H1 (cell line): ENCODE measurements at places on chromosomes 2 and 18. TPM values are rescaled to one million over a fixed set of nuclear protein-coding genes. Genes with fewer than 3 reads are reported as not detected.
A peak's percentile ranks its signal among the peaks of the same experiment; 100 is the strongest.

GRCh38 chr18:42838546-42839145, 276.8 kb downstream of the RIT2 start:
- DNase-seq, result no peak
- H3K4me1 ChIP-seq, result no peaks in the 10 kb centered on the region
- H3K27ac ChIP-seq, result no peak overlapping the region
- H3K27me3 ChIP-seq, result no peaks in the 10 kb centered on the region
- H3K4me3 ChIP-seq, result no peak overlapping the region

DNA sequence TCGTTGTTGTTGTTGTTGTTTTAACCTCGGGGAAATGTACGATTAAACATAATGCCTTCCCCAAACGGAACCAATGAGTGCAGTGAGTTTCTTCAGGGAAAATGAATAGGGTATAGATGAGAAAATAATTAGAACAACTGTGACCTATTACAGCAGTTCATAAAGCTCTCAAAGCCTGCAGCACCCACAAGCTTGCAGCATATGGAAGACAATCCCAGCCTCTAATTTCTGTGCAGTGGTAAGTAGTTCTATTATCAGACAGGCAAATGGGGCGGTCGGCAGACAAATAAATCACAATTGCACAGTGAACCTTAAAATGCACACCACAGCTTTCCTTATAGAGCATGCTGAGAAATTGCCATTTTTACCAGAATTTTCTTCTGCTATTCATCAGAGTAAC, 159.5 kb downstream of the MYT1L start:
- no peak overlapping the region for H3K4me3 ChIP-seq
- no peak for DNase-seq
- peaks cover 7% of the 10 kb centered on the region; the same call in 1 of the 2 replicates for H3K4me1 ChIP-seq
- no peaks in the 10 kb centered on the region for H3K27me3 ChIP-seq
- H3K36me3 ChIP-seq, result no peaks in the 10 kb centered on the region

- H3K27ac ChIP-seq, result no peak overlapping the region
- no peaks in the 10 kb centered on the region for H3K4me1 ChIP-seq
- no peak for DNase-seq
- H3K4me3 ChIP-seq, result no peak overlapping the region
- no peaks in the 10 kb centered on the region for H3K36me3 ChIP-seq
- H3K27me3 ChIP-seq, result no peaks in the 10 kb centered on the region
Observed at GRCh38 chr2:229387866-229388265, 116.8 kb upstream of the PID1 start.

GRCh38 chr2:149125031-149125725, 86.7 kb downstream of the LYPD6B start:
- no peak overlapping the region for H3K27ac ChIP-seq
- no peaks in the 10 kb centered on the region for H3K4me1 ChIP-seq
- H3K4me3 ChIP-seq, result no peak overlapping the region
- no peak for DNase-seq
- no peaks in the 10 kb centered on the region for H3K27me3 ChIP-seq

GRCh38 chr2:163157891-163158496, 319.4 kb upstream of the KCNH7 start:
- H3K36me3 ChIP-seq, result no peaks in the 10 kb centered on the region
- no peak for DNase-seq
- H3K4me3 ChIP-seq, result no peak overlapping the region
- no peaks in the 10 kb centered on the region for H3K27me3 ChIP-seq
- no peak overlapping the region for H3K27ac ChIP-seq

Gene RAMP1
- total RNA-seq, result 0.65 and 2.0 TPM in 2 replicates

DNA sequence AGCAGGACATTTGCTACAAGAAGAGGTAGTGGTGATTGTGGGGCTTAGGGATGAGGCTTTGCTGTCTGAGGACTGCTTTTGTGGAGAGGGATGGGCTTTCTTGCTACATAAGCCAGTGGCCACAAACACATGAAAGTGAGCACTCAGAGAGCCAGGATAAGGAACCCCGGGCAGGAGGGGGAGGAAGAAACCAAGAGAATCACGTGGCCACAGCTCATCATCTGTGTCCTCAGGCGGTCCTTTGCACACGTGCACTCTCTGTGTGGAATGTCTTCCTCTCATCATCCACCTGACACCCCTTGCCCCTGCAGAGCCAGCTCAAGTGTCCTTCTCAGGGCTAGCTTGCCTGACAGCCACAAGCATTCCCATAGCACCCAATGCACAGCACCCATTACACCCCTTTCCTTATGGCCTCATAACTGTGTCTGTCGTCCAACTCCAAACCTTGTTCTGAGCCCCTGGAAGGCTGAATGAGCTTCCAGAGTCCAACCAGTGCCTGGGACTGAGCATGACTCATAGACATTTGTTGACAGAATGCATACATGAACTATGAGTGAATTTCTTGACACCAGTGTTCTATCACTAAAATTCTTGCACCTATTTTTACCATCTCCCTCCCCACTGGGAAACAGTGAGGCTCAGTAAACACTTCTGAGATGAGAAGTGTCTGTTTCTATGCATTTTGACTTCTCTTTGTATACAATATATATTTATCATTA, 398.3 kb downstream of the ALK start:
- no peak overlapping the region for H3K27ac ChIP-seq
- H3K4me3 ChIP-seq, result no peak overlapping the region
- H3K36me3 ChIP-seq, result no peaks in the 10 kb centered on the region
- H3K4me1 ChIP-seq, result no peaks in the 10 kb centered on the region
- H3K27me3 ChIP-seq, result no peaks in the 10 kb centered on the region
- DNase-seq, result no peak

Gene KCNF1
- 0.48 and 0.90 TPM in 2 replicates for total RNA-seq

GRCh38 chr2:221461901-221462300, 110.2 kb downstream of the EPHA4 start:
- H3K36me3 ChIP-seq, result no peaks in the 10 kb centered on the region
- no peak overlapping the region for H3K27ac ChIP-seq
- no peak for DNase-seq
- no peaks in the 10 kb centered on the region; the same call in 1 of the 2 replicates for H3K27me3 ChIP-seq
- no peak overlapping the region for H3K4me3 ChIP-seq

Gene EIPR1
- 26.2 and 26.3 TPM in 2 replicates for total RNA-seq

GRCh38 chr2:151354807-151355206, 2.6 kb upstream of the TNFAIP6 start:
- H3K27ac ChIP-seq, result no peak overlapping the region
- H3K27me3 ChIP-seq, result no peaks in the 10 kb centered on the region
- no peaks in the 10 kb centered on the region for H3K36me3 ChIP-seq
- H3K4me1 ChIP-seq, result 0 out of 2 replicates have a peak, but pooled peaks cover 4% of the 10 kb centered on the region

DNA sequence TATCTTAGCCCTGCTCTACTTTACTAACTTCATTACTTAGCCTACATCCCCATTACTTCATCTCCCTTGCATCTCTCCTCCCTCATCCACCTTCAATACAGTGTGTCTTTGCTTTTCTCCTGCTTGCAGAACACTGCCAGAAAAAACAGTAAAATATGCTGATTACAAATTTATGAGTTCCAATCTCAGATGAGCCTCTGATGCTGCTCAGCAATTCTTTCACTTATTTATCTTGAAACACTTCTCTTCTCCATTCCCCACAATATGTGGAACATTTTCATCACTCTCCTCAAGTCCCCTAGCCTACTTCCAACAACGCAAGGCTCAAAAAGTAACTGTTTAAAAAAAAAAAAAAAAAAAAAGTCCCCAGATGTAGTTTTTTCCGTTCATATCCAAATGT, 7.1 kb downstream of the VPS54 start:
- H3K27me3 ChIP-seq, result no peaks in the 10 kb centered on the region
- no peak for DNase-seq
- no peaks in the 10 kb centered on the region for H3K4me1 ChIP-seq
- H3K27ac ChIP-seq, result no peak overlapping the region
- H3K4me3 ChIP-seq, result no peak overlapping the region
- H3K36me3 ChIP-seq, result no peaks in the 10 kb centered on the region

DNA sequence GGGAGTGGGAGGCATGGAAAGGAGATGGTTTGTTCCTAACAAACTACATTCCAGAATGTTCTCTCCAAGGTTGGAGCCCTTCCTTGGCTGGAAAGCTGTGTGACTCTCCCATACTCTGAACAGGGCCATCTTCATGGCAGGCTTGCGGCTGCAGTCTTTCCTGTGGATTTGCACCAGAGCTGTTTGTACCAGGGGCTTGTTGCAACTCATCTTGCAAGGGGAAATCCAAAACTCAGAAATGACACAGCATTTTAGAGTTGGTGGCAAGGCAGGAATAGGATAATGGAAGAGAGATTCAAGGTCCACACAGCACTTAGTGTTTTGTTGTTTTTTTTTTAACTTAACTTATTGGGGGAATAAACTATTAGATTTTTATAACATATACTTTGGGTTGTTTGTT, 73.7 kb upstream of the ZNF516 start:
- no peak overlapping the region for H3K4me3 ChIP-seq
- no peak for DNase-seq
- no peaks in the 10 kb centered on the region for H3K36me3 ChIP-seq
- H3K27ac ChIP-seq, result no peak overlapping the region
- no peaks in the 10 kb centered on the region for H3K4me1 ChIP-seq
- no peaks in the 10 kb centered on the region for H3K27me3 ChIP-seq

- H3K27ac ChIP-seq, result no peak overlapping the region
- no peaks in the 10 kb centered on the region for H3K27me3 ChIP-seq
- H3K36me3 ChIP-seq, result no peaks in the 10 kb centered on the region
Observed at GRCh38 chr2:150332383-150332782, 155.1 kb downstream of the RND3 start.

Gene INPP5D
- 7.1 and 8.6 TPM in 2 replicates for total RNA-seq

Gene ALPP
- 0.15 TPM in 1 of 2 replicates, not detected in the other for total RNA-seq

- H3K27me3 ChIP-seq, result no peaks in the 10 kb centered on the region
- no peak for DNase-seq
- no peak overlapping the region for H3K4me3 ChIP-seq
- H3K27ac ChIP-seq, result 0 out of 2 replicates have a peak overlapping the region, but pooled peaks have one; percentile 40
- H3K36me3 ChIP-seq, result peaks cover 35% of the 10 kb centered on the region
- H3K4me1 ChIP-seq, result peaks cover 2% of the 10 kb centered on the region
Observed at GRCh38 chr2:46909771-46910419, 5.7 kb downstream of the MCFD2 start.

- no peak for DNase-seq
- peaks cover 4% of the 10 kb centered on the region for H3K4me1 ChIP-seq
- H3K36me3 ChIP-seq, result no peaks in the 10 kb centered on the region
- no peaks in the 10 kb centered on the region for H3K27me3 ChIP-seq
- H3K4me3 ChIP-seq, result no peak within 1 kb of the TSS
Observed at GRCh38 chr18:60372596-60372995, at the start of gene MC4R. MC4R (minus strand) TSS chr18:60372775; CDS start chr18:60372349, 426 bp downstream.
